ENCODE measurements at places on chromosomes 3 and 15.
A peak's percentile ranks its signal among the peaks of the same experiment; 100 is the strongest.

DNA sequence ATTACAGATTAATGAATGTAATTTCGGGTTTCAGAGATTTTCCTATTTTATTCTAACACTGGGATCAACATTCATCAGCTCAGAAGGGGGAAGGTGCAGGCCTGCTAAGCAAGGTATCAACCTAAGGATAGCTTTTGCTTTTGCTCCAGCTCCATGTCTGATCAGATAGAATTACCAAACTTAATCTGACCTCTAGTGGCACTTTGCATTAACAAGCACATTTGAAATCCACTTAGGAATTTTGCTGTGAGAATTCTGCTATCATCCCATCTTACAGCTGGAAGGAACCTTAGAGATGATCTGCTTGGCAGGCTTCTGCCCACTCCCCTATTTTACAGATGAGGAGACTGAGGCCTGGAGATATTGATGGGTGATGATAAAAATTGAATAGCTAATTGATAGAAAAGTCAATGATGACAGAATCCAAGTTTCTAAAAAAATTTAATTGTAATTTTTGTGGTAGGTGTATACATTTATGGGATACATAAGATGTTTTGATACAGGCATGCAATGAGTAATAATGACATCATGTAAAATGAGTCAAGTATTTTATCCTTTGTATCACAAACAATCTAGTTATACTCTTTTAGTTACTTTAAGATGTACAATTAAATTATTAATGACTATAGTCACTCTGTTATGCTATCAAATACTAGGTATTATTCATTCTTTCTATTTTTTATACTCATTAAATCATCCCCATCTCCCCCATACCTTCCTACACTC lies 209.2 kb upstream of the ZPLD1 start:
- DNase-seq, result no peak

- DNase-seq, result no peak
Measured at GRCh38 chr3:37456781-37457180, 282.4 kb upstream of the LRRFIP2 start.

- DNase-seq, result no peak
Measured at GRCh38 chr15:80476036-80476435, 71.9 kb downstream of the ARNT2 start.

DNA sequence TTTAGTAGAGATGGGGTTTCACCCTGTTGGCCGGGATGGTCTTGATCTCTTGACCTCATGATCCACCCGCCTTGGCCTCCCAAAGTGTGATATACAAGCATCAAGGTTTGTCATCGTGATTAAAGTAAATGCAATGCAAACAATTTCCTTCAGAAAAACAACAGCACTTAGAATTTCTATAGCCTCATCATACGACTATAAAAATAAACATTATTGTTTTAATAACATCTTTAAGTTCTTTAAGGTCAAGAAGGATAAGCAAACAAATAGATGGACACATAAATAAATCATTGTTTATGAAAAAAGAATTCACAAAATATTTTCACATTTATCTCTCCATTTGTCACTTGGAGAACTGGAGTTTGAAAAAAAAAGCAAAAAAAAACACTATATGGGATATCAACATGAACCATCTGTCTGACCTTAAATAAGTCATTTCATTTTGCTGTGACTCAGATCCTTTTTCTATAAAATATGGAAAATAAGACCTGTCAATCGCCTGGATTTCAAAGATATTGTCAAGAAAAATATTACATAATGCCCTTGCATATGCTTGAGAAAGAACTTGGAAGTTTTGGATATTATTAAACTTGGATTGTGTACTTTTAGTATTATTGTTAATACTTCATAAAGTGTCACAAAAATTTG lies 642.0 kb upstream of the KCNMB2 start:
- DNase-seq, result no peak

DNA sequence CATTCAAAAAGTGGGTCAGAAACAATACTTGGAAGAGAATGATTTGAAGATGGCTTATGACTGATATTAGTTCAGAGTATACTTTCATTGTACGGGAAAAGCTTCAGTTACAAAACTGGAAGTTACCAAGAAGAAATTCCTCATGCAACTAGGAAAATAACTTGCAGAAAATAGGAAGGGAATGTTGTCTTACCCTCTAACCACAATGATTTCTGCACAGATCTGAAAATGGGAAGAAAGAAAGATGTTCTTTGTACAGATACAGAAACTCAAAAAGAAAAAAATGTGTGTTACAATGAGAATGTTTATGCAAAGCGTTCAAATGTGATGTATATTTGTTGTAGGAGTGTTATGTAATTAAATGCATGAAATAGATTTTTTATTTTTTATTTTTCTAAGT lies 3.7 kb downstream of the ZNF280D start:
- DNase-seq, result no peak

- no peak for DNase-seq
Measured at GRCh38 chr15:39270934-39271333, 309.9 kb upstream of the THBS1 start.

DNA sequence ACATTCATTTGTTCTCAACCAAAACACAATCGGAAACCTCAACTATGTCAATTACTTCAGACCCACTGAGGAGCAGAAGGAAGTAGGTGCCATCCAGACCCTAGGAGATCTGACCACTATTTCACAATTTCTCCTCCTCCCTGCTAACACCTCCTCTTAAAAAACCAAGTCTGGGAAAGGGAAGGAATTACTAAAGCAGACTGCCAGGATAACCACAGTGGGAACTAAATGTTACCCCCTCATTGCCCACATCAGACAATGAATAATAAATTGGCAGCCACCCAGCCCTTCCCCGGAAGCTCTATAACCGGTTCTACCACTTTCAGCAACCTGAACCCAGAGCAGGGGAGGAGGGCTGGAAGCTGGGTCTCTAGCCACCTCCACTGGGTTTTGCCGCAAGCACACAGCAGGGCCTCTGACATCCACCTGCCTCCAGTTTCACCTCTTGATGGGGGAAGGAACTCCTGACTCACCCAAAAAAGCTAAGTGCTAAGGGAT lies 17.6 kb downstream of the C15orf62 start:
- peak; percentile 65 for DNase-seq

DNA sequence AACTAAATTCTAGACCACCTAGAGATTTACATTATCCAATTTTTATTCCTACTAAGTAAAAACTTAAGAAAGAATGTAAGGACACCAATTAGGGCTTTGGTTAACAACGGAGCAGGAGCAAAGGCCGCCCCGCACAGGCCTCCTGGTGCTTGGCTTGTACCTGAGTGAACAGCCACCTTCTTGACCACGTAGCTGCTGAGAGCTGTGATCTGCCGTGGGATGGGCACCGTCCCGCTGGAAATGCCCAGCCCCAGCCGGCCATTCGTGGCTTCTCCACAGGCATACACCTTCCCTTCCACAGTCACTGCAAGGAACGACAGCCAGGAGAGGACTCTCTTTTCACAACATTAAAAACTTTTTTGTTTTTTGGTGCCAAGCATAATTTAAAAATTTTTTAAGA lies 79.6 kb upstream of the OCA2 start:
- no peak for DNase-seq

DNA sequence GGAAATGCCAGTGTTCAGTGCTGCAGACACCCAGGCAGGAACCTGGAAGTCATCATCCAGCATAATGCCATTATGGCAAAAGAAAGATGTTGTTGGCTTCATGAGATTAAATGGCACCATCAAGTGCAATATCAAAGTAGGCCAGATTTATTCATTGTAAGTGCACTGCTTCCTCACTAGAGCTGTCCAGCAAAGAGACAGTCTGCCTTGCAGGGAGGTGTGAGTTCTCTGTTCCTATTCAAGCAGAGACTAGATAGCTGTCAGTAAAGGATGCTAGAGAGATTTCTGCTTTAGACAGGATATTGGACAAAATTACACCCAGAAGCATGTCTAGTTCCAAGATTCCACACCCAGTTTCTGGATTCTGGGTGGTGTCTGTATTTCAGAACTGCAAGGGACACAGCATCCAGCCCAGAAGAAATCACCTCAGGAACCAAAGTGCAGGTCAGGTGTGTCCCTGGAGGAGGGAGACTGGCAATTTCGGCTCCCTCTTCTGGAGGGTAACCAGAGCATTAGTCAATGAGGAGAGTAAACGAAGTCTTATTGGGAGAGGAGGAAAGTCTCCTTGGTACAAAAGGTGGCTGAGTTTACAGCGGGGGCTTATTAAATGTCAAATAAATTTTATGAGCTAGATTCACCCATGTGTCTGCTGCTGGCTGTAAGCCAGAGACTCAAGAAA lies 377.3 kb downstream of the EPHB1 start:
- DNase-seq, result no peak

DNA sequence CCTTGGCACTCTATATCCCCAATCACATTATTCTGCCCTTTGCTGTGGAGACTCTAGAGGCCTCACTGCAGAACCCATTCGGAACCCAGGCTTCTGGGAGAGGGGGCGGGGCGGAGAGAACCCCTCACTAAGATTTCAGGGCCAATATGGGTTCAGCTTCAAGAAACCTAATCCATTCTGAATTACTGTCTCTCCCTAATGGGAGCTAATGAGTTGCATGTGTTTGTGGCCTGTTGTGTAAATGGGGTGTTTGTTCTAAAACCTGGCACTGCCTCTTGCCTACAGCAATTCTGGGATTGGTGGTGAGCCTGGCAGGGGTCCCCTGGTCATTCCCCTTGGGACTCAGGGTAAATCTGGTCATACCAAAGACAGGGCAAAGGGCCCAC lies 605 bp upstream of the RASL12 start:
- DNase-seq, result no peak

DNA sequence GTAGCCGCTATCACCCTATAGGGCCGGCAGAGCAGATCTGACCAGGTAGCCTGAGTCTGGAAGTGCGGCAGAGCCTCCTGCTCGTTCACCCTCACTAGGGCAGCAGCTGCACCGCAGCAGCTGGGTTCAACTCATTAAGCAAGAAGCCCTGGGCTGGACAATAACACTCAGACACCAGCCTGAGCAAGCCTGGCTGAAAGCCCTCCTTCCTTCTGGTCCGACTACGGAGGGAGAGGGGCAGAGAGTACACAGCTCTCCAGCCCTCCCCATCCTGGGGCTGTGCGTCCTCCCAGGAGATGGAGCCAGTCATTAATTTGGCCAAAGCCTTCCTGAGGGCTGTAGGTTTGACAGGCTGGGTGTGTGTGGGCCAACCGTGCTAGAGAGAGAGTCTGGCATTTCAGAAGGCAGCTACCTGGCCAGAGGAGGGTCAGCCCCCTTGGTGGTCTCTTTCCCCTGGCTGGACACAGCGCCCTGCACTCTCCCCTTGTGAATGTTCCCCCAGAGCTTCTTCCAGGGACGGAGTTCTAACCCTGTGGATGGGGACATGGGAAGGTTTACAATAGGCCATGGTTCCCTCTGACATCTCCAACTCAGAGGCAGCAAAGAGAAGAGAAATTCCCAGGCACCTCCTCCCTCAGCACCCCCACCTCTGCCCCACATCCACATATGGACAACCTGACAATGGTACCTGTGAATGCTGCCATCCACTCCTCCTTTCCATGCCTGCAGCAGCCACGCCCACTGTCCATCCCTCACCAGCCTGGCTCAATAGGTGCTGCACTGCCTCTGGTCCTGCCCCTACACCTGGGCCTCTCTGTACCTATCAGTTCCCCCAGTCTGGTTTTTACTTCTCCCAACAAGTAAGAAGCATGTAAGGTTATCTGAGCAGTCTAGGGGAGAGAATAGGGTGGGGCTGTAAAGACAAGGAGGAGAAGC lies 6.5 kb downstream of the CHRNB4 start:
- DNase-seq, result no peak

- DNase-seq, result no peak
Measured at GRCh38 chr15:70151462-70151861, 53.7 kb upstream of the TLE3 start.

DNA sequence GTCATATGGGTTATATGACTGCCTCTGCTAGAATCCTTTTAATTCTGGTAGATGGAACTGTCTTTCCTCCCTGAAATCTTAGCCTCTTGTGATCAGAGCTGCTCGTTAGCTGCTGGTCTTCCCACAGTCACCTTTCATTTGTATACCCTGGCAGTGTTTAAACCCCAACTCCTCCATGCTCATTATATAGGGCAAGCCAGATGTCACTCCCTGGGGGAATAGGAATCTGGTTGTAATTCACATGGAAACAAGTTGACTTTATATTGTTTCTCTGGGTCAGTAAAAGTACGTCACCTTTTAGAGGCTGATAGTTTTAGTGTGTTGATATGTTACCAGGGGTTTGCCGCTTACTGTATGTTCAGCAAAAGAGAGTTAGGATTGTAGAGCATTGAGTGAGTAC lies 103.5 kb downstream of the ITPR1 start:
- no peak for DNase-seq

DNA sequence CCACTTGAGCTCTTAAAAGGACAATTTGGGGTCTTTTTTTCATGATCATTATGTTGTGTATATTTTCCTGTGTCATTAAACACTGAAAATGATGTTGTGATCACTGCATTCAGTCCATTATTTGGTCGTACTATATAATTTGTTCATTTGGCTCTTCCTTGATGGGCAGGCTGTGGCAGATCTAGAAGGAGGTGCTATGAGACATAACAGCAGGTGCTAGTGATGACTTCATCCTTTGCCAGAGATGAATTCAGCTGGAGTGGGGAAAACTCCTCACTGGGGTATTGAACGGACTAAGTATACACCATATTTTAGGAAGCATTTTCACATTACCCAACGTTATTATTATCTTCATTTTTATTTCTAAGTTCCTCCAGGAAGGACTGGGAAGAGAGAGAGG lies 12.0 kb downstream of the CMTM7 start:
- DNase-seq, result no peak
